ENCODE measurements at places on chromosomes 1 and 21.
A peak's percentile ranks its signal among the peaks of the same experiment; 100 is the strongest.

GRCh38 chr1:197013234-197013633 lies 35.9 kb downstream of the CFHR5 start:
- DNase-seq = no peak

DNA sequence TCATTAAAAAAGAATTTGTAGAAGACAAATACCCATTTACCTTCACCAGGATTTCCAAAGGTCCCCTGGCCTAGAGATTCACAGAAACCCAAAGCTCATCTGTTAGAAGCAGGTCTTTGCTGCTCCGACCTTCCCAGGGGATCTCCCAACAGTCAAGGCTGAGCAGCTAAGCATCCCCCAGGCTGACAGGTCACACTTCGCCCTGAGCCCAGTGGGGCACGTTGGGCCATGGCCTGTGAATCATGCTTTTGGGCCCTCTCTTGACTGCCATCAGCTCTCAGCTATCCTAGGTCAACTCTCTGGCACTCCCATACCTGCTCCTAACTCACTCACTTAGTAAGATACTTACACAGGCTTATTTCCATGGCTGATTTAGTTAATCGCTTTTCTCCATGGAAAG lies 157.7 kb downstream of the DSCAM start:
- no peak for DNase-seq

GRCh38 chr1:26684763-26685508 lies 10.9 kb upstream of the ARID1A start:
- DNase-seq = no peak

- no peak for DNase-seq
Observed at GRCh38 chr1:2028870-2029560, 9.9 kb downstream of the GABRD start.

DNA sequence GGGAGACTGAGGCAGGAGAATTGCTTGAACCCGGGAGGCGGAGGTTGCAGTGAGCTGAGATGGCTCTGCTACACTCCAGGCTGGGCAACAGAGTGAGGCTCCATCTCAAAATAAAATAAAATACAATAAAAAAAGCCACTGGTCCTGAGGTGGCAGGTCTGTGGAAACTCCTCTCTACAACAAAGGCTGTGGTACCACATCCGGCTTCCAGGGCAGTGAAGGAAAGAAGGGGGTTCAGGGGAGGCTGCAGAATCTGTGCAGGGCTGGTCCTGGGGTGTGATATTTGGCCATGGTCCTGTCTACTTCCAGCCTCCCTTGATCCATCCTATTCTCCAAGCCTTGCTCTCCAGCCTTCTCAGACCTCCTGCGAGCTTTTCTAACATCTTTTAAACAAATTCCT lies 731 bp upstream of the ZNF683 start:
- DNase-seq = no peak

- peak; percentile 89 for DNase-seq
Observed at GRCh38 chr1:32933742-32934322, 30.8 kb downstream of the RNF19B start.

Measured in LNCaP clone FGC (cell line).